ENCODE measurements at places on chromosomes 12 and 14. TPM values are rescaled to one million over a fixed set of nuclear protein-coding genes. Genes with fewer than 3 reads are reported as not detected.

- no peak for DNase-seq
Measured at GRCh38 chr12:132004946-132005345, 55.2 kb downstream of the EP400 start.

The ZNF605 gene
- total RNA-seq, result 10.7 TPM

GRCh38 chr12:39788239-39788638, 168.6 kb upstream of the ABCD2 start:
- DNase-seq, result no peak

GRCh38 chr14:83826838-83827237, 1703.1 kb upstream of the FLRT2 start:
- no peak for DNase-seq

The ATG101 gene
- 22.1 TPM for total RNA-seq

DNA sequence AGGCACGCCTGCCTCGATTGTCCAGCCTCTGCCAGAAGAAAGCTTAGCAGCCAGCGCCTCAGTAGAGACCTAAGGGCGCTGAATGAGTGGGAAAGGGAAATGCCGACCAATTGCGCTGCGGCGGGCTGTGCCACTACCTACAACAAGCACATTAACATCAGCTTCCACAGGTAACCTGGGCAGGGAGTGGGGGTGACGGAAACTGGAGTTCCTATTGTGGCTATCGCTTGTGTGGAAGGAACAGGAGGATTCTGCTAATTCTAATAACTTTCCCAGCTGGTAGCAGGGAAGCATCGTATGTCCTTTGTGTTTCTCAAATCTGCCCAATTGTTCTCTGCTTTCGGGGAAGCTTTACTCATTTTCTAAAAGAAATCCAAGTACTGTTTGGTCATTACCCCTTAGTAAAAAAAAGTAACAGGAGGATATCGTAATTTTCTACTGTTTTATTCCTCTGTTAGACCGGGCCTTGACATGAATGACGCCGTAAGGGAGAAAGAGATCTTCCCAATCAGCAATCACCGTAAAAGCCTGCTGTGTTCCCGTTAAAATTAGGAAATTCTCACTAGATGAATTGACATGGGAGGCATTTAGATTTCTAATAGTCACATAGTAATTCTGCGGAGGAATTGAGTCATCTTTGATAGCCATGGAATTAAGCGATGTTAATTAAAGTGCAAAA, 449 bp downstream of the THAP2 start:
- no peak for DNase-seq

- no peak for DNase-seq
Measured at GRCh38 chr14:61153914-61154545, 127.1 kb downstream of the TMEM30B start.

The HIGD1C gene
- total RNA-seq, result not detected

The SLC39A5 gene
- 0.71 TPM for total RNA-seq

DNA sequence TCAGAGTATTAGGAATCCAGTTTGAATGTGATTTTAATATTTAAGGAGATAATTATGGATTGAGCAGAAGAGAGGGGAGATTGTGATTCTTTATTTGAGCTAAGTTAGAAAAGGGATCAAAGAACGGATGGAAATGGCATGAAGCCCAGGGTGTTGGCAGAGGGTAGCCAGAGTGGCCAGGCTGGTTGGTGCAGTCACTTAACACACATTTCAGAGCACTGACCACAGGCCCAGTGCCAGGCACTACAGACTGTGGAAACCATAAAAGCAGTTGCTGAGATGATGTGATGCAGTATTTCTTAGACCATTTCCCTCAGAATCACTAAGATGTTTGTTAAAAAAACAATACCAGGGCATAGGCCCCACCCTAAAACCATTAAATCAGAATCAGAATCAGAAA, 167.7 kb upstream of the AMIGO2 start:
- peak; percentile 27 for DNase-seq

DNA sequence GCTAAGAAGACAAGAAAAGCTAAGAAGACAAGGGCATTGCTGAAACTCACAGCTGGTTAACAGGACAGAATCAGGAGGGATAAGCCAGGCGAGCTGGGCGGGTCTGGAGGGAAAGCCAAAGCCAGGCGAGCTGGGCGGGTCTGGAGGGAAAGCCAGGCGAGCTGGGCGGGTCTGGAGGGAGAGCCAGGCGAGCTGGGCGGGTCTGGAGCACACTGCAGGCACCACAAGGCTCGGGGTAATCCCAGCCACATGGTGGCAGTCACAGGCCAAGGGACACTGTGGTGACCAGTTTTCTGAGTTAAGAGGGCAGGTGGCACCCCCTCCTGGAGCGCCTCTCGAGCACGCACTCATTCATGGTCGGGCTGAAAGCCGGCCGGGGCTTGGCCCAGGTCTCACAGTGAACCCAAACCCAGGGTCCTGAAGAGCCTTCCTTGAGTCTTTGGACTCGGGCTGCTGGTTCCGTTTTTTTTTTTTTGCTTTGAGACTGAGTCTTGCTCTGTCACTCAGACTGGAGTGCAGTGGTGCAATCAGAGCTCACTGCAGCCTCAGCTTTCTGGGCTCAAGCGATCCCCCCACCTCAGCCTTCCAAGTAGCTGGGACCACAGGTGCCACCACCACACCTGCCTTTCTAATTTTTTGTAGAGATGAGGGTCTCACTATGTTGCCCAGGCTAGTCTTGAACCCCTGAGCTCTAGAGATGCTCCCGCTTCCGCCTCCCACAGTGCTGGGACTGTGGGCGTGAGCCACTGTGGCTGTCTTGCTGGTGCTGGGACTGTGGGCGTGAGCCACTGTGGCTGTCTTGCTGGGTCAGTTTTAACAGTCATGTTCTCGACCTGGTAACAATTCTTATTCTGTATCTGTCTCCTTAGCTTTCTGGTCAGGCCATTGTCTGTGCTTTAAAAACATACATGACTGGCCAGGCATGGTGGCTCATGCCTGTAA, 40.2 kb downstream of the HSP90AA1 start:
- peak; percentile 84 for DNase-seq

The APPL2 gene
- 35.9 TPM for total RNA-seq

- no peak for DNase-seq
Measured at GRCh38 chr12:16472631-16473030, 125.2 kb downstream of the MGST1 start.

- DNase-seq, result no peak
Measured at GRCh38 chr14:105315211-105315721, 718 bp downstream of the PACS2 start.
